ENCODE measurements at places on chromosomes 7 and 10.

DNA sequence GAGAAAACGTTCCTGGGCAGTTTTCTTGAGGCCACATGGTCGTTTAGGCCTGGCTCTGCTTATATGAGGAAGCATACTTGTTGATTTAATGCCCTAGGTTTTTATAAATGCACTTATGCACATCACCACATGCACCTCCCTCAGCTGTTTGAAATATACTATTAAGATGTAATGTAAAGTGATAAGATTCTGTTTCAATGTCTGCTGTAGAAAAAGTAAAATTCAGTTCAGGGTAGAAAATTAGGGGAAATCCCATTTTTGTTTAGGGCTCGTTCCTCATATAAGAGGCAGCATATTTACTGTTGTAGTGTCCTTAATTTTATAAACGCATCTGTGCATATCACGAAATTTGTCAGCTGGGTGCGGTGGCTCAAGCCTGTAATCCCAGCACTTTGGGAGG lies 7.8 kb upstream of the CAMK1D start:
- no peak for DNase-seq

DNA sequence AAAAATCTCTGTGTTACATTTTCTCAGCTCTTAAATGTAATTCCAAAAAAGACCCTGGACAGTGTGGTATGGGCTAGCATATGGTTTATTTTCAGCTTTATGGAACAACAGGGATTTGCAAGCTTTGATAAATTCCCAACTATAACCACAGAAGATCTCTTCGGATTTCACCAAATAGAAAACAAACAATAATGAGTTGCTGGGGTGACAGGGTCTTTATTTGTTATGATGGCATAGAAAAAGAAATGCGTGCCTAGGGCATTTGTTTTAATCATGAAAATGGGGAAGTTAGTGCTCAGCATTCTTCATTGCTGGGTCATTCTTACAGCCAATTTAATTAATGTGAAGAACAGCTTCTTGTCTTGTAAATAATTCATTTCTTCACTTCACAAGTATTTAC lies 139.0 kb downstream of the LRRN3 start:
- DNase-seq: no peak

DNA sequence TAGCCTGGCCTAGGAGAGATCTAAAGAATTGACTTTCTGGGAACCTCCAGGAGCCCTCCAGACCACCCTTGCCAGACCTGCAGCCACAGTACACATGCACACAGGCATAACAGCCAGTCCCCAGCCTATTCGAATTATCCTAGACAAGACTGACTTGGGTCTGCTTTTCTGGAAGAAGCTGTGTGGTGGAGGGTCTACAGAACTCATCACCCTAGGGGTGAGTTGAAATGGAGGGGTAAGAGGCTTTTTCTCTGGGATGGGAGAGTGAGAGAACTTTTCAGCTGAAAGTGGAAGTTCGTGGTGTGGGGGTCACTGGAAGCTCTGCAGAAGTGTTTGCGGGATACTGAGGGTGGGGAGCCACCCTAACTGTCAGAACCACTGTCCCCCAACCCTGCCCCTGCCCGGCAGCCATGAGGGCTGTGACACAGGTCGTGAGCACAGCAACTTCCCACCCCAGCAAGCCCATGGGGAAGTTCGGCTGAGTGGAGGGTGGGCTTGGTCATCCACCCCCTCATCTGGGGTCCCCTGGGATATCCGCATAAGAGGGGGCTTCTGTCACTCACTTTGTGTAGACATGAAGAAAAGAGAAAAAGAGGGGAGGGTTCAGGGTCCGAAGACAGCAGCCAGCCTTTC lies 7.8 kb downstream of the TLX1 start:
- DNase-seq: no peak

DNA sequence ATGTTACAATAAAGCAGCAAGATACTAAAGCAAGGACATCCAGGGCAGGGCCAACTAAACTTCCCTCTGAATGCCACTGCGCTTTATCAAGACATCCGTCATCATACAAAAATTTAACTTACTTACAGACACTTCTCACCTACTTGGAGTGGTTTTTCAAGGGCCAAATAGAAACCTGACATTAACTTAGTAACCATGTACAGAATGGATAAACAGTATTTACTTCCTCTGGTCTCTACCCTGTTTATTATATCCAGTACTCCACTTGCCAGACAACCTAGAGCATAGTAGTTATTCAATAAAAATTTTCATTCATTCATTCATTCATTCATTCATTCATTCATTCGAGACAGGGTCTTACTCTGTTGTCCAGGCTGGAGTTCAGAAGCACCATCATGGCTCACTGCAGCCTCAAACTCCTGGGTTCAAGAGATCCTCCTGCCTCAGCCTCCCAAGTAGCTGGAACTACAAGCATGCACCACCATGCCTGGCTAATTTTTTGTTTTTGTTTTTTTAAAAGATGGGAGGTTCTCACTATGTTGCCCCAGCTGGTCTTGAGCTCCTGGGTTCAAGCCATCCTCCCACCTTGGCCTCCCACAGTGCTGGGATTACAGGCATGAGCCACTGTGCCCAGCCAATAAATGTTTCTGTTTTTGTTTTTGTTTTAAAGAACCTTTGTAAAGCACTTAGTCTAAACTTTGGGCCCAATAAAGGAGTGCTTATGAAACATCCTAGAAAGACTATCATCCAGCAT lies 19.0 kb downstream of the SMURF1 start:
- no peak for DNase-seq

DNA sequence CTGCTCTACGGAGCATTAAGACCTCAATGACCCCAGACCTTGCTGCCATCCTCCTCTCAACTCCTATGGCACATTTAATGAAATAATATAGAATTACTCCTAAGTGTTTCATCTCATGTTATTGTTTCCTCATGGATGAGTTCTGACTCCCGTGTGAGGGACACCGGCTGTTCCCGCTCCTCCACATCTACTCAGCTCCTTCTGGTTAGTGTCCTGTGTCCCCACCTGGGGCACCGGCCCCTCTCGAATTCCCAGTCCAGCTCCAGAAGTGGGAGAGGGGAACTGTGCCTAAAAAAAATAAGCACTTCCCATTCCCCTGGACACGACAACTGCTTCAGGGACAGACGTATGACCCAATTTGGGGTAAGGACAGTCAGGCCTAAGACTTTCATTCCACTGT lies 58.3 kb downstream of the PIP4K2A start:
- DNase-seq: no peak

Data from activated CD4-positive, alpha-beta T cell treated with anti-CD3 and anti-CD28 coated beads, Interleukin-2, Interleukin-6, amounts not matched to agents 100 ng/mL and 50 ng/mL, durations not matched to agents 16 hours and 8 hours (primary cell).